Renal pelvis (tissue), 12 donors: ENCODE measurements at places on chromosomes 11 and 22. TPM values are rescaled to one million over a fixed set of nuclear protein-coding genes. Genes with fewer than 3 reads are reported as not detected.

The OR10G6 gene
- polyA plus RNA-seq, result not detected

The HEPHL1 gene
- 0.09 TPM for polyA plus RNA-seq

The TSGA10IP gene
- polyA plus RNA-seq, result 0.28 TPM

The OVCH2 gene
- 3.4 TPM for polyA plus RNA-seq
